ENCODE measurements at places on chromosomes 6 and 20.

DNA sequence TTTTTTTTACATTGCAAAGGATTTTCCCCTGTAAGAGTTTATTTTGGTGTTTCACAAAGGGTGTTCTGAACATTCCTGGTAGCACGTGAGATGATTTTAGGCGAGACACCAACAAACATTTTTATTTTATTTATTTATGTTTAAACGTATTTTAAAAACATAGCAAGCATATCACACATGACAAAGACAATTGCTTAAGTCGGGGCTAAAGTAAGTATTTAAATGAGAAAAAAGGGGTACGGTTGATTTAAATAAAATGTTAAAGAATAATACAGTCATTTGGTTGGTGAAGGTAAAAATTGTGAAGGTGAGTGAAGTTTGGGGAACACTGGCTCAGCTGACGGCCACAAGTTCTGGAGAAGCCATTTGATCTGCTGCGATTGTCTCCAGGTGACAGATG lies 129.7 kb downstream of the BMP7 start:
- no peak for DNase-seq

GRCh38 chr6:12296255-12296573 lies 6.1 kb downstream of the EDN1 start:
- DNase-seq: no peak

DNA sequence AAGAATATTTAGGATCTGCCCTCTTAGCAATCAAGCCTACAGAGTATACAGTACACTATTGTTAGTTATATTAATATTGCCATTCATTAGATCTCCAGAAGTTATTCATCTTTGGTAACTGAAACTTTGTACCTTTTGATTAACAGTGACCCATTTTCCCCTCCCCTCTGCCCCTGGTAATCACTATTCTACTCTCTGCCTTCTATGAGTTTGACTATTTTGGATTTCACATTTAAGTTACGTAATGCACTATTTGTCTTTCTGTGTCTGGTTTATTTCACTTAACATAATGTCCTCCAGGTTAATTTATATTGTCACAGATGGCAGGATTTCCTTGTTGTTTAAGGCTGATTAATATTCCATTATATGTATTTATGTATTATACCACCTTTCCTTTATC lies 86.0 kb upstream of the TINAG start:
- no peak for DNase-seq

DNA sequence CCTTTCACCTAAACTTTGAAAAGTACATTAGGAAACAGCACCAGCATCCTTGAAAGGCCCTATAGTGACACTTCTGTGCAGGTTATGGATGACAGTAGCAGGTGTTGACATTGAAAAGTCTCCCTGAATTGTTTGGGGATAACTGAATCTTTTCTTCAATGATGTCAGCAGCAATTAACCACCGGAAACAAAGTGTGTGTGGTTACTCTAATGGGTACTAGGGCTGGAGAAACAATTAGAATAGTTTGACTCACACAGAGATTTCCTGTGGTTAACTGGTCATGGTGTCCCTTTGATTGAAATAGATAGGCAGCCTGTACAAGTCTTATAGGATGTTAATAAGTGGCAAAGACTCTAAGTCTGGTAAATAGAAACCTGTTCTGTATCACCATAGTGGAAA lies 189.1 kb downstream of the TBX18 start:
- DNase-seq: no peak

DNA sequence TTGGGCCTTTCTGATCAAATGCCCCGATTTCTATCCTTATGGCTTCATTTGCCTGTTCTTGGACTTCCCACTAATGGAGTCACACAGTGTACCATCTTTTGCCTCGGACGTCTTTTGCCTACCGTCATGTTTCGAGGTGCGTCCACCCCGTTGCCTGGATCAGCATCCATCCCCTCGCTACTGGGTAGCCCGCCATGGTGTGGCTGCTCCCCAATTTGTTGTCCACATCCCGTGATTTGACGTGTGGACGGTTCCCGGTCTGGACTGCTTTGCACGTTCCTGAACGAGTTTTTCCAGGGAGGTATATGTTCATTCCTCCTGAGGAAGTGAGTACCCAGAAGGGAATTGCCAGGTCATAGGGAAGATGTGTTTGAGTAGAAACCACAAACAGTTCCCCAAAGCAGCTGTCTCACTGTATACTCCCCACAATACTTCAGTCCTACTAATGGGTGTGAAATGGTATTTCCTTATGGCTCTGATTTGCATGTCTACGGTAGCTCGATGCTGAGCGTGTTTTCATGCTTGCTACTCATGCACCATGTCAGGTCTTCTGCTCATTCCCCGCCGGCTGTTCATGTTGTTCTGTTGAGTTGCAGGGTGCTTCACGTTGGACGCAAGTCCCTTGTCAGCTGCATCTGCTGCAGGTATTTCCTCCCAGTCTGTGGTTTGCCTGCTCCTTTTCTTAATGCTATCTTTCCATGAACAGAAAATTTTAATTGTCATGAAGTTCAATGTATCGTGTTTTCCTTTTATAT lies 86.8 kb upstream of the AFDN start:
- DNase-seq: no peak

DNA sequence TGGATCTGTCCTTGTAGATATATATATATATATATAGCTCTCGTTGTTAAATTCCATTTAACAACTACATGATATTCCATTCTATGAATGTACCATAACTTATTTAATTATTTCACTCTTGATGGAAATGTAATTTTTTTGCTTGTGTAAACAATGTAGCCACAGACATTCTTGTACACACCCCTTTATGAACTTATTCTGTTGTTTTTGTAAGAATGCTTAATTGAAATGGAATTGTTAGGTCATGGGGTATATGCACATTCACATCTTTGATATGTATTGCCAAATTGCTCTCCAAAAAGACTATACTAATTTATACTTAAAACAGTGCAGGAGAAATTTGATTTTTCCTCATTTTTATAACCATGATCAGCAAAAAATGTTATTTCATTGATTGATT lies 67.2 kb downstream of the MAP3K4 start:
- no peak for DNase-seq

GRCh38 chr6:61959196-61959595 lies 326.8 kb downstream of the KHDRBS2 start:
- DNase-seq: no peak

GRCh38 chr20:54347166-54347833 lies 128.1 kb upstream of the DOK5 start:
- DNase-seq: no peak

DNA sequence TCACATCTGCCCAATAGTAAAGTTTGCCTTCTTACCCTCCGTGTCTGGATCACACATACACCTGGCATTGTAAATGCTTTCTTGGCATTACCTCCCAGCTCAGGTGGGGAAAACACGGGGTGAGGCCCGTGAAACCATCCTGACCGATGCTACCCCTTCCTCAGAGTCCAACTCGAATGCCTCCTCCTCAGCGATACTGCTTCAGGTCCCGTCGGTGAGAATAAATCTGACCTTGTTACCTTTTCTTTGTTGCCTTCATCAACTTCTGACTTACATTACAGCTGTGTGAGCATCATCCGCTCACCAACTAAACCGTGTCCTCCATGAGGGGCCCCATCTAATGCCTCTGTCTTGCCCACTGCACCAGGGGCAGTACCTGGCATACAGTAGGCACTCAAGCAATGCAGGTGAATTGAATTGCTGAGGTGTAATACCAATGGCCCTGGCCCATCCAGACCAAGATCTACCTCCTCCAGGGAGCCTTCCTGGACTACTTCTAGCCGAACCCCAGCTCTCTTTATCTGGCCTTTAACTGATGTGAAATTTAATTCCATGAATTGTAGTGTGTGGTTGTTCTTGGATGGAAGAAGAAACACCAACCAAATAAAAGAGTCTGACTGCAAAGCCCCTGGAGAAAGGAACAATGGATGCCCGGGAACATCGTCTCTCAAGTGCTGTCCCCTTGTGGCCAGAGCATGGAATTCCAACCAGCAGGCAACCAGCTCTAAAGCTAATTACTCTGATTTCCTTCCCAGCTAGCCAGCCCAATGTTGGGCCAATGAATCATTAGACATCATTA lies 141.5 kb downstream of the ANKRD60 start:
- DNase-seq: no peak

DNA sequence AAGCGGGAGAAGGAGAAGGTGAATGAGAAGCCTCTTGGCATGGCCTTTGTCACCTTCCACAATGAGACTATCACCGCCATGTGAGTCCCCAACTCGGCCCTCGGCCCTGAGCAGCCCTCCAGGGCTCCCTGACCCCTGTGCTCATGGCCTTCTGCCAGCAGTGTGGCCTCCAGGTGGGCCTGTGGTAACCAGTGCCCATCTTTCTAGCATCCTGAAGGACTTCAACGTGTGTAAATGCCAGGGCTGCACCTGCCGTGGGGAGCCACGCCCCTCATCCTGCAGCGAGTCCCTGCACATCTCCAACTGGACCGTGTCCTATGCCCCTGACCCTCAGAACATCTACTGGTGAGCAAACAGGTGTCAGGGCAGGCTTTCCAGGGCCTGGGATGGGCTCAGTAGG lies 10.3 kb upstream of the CAPN11 start:
- no peak for DNase-seq

- DNase-seq: no peak
Measured at GRCh38 chr6:148451690-148452089, 109.1 kb downstream of the SASH1 start.

GRCh38 chr20:3557237-3557785 lies 86.5 kb downstream of the ATRN start:
- no peak for DNase-seq

- no peak for DNase-seq
Measured at GRCh38 chr6:37284781-37285180, 26.8 kb upstream of the TMEM217 start.

DNA sequence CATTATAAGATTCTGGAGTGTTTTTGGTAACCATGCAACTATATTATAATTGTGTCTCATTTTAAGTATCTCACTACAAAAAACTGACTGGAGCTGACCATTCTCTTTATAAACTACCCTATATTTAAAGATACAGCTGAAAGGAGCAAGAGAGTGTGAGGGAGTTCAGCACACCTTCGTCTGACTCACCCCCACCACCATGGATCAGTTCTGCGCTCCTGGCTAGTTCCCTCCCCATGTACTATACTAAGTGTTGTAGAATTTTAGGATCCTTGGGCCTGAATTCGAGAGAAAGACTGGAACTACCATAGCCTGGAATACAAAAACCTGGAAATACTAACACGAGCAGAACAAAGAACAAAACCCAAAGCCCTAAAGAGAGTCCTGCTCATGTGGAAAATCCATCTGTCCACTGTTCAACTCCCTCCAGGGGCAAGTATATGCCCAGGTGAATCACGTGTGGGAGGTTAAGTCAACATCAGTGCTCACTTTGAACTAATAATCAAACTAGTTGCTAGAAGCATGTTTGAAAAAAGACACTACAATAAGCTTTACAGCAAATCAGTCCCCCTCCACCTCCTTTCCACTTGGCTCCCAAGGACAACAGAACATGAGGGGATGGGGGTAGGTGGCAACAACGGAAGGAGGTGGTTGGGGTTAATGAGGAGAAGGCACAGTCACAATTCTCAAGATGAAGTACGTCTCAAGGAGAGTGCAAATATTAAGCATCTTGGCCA lies 46.8 kb downstream of the ELOVL5 start:
- no peak for DNase-seq

DNA sequence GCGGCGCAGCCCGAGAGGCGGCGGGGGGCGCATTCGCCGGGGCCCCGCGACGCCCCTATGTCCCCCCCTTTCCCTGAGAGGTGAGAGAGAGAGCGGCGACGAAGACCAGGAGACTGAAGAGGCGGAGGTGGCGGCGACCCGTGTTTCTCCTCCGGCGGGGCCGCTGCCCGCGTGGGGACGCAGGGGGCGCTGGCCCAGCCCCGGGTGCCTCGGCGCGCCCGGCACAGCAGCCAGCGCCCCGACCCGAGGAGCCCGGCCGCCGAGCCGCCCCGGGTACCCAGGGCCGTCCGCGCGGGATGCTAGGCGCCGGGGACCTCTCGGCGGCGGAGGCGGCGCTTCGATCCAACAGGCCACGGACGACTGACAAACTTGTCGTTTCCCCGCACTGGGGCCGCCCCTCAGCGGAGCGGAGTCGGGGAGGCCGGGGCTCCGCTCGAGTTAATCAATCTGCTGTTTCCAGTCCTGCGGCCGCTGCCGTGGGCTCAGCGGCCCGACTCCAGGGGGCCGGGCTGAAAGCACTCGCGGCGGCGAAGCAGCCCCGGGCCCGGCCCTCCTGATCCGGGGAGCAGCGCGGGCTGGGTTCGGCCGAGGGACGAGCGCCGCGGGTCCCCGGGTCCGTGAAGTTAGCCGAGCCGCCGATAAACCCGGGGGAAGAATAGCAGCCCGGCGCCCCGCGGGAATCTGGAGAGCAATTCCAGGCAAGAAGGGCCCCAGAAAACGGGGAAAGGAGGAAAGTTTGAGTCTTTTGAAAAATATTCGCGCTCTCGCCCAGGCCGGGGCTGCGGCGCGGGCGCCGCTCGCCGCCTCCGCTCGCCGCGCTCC lies 631 bp downstream of the MDGA1 start:
- DNase-seq: peak; percentile 27

DNA sequence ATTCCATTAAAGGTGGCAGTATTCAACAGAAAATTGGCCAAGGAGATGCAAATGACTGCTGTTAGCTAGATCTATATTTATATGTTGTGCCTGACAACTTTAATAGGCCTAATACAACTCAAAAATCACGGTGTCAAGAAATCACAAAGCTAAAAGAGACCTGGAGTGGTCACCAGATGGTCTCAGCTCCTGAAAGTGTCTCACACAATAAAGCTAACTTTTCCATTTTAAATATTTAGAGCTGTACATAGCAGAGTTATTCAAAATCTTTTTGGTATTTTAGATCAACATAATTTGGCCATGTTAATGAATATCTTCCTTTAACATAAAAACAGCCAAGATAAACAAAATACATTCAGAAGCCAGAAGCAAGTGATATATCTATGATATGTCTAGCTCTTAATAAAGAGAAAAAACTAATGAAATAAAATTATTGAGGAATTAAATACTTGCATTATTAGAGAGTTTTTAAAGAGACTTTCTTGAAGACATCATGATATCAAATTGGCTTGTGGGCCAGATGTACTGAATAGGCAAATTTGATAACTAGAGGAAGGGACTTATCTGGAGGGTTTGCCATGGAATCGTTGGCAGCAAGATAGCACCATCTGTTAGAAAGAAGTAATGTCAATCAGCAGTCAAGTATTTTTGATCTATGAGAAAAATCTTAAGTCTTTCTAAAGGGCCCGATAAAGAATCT lies 84.9 kb upstream of the SCAF8 start:
- DNase-seq: no peak

DNA sequence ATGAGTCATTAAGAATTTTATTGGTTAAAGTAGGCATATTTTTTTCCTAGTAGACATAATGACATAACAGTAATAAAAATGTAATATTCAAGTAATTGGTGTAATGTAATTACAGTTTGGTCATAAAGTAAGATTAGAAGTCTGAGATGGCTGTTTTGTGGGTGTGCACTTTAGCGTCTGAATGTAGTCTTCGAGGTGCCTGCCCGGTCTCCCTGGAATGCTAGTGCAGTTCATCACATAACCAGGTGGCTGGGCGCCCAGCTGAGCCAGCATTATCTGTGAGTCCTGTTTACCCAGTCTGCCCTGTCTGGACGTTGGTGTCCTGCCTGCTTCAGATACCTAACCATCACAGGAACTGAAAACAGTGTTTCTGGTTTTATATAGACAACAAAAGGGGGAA lies 419.1 kb downstream of the CDC5L start:
- DNase-seq: no peak
